ENCODE measurements at places on chromosomes 2 and 18. TPM values are rescaled to one million over a fixed set of nuclear protein-coding genes. Genes with fewer than 3 reads are reported as not detected.

GRCh38 chr2:42851186-42851585 lies 58.8 kb upstream of the HAAO start:
- no peak for DNase-seq

GRCh38 chr2:10549621-10550020 lies 101.5 kb upstream of the ODC1 start:
- DNase-seq = no peak

DNA sequence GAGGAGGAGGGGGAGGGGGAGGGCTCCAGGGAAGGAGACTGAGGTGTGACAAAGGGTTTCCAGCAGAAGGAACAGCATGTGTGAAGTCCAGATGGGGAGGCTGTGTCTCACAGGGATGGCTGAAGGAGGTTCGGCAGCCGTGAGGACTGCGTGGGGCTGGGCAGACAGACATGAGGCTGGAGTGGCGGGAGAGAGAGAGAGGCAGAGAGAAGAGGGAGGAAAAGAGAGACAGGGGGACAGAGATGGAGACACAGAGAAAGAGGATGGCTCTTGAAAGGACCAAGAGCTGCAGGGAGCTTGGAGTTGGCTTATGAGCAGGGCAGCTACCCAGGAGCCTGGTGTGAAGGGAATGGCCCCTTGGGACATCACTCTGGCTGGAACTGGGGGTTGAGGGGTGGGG lies 138.9 kb upstream of the ASB18 start:
- DNase-seq = no peak

GRCh38 chr2:217338306-217338916 lies 478.5 kb upstream of the TNP1 start:
- DNase-seq = no peak

DNA sequence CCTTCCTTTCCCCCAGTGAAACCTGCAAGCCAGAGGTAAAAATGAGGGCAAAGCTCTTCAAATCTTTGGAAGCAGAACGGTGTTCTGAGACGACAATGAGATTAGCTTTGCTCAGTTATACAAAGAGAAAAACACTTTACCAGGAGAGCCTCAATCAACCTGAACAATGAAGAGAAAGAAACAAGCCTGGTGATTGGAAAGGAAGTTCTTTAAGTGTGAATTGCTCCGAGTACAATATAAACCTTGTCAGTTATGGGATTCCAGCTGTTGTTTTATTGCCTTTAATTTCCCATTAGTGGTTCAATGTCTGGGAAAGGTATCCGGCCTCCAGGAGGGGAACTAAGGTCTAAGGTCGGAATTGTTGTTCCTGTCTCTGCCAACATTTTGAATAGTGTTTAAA lies 901.6 kb downstream of the EPHA4 start:
- DNase-seq = no peak

LOXHD1 gene
- 0.30 TPM for polyA plus RNA-seq

SAG gene
- polyA plus RNA-seq = not detected

FABP1 gene
- 4.5 TPM for polyA plus RNA-seq

Data from psoas muscle (tissue), 8 donors.